Inflammatory macrophage treated with lipopolysaccharide for 1 hour (primary cell): ENCODE measurements at places on chromosomes 13 and 19.

- no peak for DNase-seq
Observed at GRCh38 chr19:4636761-4637160, 2.6 kb upstream of the TNFAIP8L1 start.

DNA sequence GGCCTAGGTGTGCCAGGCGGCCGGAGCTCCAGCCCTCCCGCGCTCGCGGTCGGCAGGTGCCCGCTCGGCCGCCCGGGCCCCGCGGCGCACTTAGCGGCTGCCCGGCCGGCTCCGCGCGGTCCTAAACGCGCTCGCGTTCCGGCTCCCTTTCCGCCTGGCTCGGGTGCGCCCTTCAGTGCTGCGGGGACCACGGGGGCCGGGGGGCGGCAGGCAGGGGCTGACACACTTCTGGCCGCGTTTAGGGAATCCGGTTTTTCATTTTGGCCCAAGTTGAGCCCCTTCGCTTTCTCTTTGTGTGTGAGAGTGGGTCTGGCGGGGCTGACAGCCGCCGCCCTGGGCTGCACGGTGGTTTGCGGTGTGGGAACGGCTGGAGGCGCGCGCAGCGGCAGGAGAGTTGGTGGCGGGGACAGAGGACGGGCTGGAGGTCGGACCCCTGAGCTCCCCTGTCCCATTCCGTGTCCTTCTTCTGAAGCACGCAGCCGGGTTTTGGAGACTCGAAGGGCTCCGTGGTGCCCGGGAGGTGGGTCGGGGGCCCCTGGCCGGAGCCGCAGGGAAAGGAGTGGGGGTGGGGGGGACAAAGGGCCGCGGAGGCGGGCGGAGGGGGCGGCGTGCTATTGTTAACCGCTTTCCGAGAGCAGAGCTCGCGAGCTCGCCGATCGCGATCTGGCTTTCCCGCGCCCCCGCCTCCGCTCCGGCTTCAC lies 3.1 kb downstream of the FGF9 start:
- no peak for DNase-seq

DNA sequence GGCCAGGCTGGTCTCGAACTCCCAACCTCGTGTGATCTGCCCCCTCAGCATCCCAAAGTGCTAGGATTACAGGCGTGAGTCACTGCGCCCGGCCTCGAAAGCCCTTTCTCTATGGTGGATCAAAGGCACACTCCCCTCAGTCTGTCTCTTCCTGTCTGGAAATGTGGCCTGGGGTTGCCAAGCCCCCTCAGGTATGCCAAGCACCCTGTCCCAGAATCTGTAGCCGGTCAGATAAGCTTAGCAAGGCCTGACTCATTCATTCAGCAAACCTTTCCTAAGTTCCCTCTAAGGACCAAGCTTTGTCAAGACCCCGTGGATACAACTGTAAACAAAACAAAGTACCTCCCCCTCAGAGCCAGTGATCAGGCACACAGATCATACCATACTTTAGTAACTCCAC lies 14.1 kb downstream of the NUCB1 start:
- DNase-seq: no peak

GRCh38 chr13:66219506-66219905 lies 1010.6 kb downstream of the PCDH9 start:
- DNase-seq: no peak

DNA sequence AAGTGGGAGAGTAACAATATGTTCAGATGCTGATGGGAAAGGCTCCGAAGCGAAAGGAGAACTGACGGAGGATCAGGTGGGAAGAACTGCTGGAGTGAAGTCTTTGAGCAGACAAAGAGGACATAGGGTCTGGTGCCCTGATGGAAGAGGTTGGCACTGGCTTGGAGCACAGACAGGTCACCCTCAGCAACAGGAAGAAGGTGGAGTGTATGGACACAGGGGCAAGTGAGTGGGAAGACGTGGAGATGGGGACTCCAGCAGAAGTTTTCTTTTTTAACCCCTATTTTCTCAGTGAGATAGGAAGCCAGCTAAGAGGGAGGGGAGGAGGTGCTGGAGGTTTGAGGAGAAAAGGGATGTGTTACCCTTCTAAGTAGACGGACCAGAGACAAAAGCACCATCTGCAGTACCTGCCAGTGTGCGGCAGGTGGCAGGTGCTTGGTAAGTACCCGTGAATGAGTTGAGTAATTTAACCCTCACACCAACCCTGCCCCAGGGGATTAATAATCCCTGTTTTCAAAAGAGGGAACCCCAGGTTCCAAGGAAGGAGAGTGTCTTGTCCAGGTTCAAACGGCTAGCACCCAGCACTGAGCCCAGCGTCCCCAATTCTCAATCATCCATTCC lies 11.2 kb downstream of the HAS1 start:
- no peak for DNase-seq
